Daoy (cell line): ENCODE measurements at places on chromosomes 2 and 18. TPM values are rescaled to one million over a fixed set of nuclear protein-coding genes. Genes with fewer than 3 reads are reported as not detected.

Gene NGEF
- 0.17 and 3.3 TPM in 2 replicates for total RNA-seq

DNA sequence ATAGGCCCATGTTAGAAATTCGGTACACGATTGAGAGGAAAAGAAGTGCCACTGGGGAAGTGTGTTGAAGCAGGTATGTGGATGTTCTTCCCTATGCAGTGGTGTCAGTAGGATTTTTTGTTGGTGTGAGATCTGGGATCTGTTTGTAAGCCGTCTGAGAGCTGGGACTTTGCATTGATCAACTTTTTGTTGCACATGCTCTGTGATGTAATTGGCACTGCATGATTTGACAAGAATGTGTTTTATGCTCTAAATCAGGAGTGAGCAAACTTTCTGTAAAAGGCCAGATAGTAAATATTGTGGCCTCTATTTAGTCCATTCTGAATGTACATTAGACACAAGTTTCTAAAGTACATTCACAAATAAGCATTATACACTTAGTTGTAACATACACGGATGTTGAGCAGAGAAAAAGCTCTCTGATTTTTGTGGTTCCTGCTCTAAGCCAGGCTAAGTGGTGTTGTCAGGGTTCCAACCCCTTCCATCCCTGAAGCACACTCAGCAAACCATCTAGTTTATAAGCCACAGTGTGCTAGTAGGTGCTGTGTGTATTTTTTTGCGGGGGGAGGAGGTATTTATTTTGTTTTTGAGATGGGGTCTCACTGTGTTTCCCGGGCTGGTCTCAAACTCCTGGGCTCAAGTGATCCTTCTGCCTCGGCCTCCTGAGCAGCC lies 235.6 kb downstream of the NEDD4L start:
- no peak for DNase-seq

DNA sequence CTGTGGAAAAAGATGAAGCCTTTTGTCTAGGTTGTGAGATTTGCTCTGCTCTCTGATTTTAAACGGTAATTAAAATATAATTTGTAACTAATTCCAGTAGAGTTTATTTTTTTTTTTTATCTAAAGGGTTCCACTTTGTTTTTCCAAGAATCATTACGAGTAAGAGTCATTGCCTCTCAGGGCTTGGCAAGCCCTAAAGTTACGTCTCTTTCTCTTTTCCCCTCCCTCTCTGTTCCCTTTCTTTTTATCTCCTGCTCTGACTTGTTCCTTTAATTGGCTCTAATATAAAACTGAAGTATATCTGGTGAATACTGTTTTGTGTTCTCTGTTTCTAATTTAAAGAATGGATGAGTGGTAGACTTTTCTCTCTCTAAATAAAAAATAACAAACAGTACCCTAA lies 75.8 kb downstream of the CALCRL start:
- DNase-seq: peak; percentile 16

GRCh38 chr18:51569561-51569960 lies 372.1 kb upstream of the MEX3C start:
- no peak for DNase-seq
